SW 1271 (cell line): ENCODE measurements at places on chromosomes 5 and 9.

DNA sequence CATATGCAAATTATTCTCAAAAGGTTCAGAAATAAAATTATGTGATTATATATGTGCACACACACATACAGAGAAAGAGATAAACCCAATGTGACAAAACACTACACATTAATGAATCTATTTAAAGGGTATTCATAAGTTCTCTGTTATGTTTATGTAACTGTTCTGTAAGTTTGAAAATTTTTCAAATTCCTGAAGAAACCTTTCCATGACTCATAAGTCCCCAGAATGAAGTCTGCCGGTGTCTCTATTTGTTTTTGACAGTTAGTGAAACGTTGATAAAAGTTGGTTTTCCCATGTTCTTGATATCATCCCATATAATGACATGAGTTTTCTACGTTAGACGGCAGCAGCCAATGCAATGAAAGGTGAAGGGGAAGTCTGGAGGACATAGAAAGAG, 199.5 kb upstream of the PUM3 start:
- no peak for DNase-seq

DNA sequence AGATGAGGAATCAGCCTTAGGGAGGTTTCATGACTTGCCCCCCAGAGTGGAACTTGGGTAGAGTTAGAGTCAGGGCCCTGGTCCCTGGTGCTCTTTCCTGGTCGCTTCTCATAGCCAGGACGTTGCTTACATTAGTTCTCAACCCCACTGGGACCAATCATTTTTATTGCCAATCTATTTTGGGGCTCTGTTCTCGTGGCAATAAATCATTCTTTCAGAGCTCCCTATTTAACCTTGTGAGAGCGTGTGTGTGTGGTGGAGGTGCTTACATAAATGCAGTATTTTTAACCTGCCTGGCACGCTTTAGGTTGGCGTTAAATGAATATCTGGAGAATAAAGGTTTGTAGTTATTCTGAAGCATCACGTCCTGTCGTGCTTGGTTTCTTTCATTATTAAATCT, 4.1 kb downstream of the TRIO start:
- DNase-seq = no peak

- DNase-seq = no peak
Observed at GRCh38 chr5:119951330-119951934, 322.1 kb downstream of the FAM170A start.

GRCh38 chr9:4475301-4475700, 15.0 kb upstream of the SLC1A1 start:
- no peak for DNase-seq

- no peak for DNase-seq
Observed at GRCh38 chr9:117343427-117343826, 71.4 kb downstream of the ASTN2 start.

GRCh38 chr9:8723195-8723594, 923.6 kb upstream of the DMAC1 start:
- no peak for DNase-seq

GRCh38 chr9:120724757-120725400, 10.6 kb upstream of the MEGF9 start:
- no peak for DNase-seq

GRCh38 chr5:22514231-22514630, 338.9 kb downstream of the CDH12 start:
- DNase-seq = no peak

DNA sequence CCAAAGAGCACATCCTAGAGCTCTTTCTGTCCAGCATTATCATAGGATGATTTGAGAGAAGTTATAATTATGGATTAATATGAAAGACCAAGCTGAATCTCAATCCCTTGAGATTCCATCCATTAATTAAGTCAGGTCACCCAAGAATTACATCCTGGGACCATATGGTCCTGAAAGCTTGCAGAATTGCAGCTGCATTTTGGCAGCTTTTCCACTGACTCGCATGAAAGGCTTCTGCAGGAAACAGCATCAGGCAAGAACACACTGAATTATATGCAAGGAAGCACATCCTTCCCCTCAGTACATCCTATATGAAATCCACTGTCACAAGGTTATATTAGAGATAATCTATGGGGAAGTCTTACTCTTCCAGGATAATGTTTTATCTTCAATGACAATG, 109.1 kb upstream of the CTNND2 start:
- DNase-seq = no peak

DNA sequence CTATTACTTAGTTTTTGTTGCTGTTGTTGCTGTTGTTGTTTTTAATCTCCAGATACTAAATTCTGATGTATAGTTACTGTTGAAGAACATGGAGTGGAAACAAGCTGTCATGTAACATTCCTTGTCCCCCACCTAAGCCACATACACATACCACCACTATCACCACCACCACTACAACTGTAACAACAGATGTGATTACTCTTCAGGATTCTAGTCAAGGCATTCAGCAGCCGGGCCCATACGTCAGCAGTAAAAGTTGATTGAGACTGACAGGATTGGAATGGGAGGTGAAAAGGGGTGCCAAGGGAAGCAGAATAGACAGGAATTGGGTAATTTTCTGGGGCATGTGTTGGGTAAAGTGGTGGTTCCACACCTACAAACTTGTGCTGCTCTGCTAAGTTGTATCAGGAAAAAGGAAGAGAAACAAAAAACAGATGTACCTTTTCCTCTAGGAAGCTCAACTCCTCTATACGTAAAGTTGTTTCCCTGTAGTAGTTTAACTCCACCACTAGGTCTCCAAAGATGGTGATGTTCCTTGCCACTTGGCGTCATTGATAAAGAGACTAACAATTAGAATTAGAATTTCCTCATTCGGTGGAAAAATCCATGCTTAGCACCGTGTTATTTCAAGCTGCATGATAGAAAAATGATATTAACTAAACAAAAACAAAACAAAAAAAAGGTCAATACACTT, 138.6 kb downstream of the ARRDC3 start:
- no peak for DNase-seq

GRCh38 chr5:179621551-179622214, 1.8 kb downstream of the HNRNPH1 start:
- no peak for DNase-seq

DNA sequence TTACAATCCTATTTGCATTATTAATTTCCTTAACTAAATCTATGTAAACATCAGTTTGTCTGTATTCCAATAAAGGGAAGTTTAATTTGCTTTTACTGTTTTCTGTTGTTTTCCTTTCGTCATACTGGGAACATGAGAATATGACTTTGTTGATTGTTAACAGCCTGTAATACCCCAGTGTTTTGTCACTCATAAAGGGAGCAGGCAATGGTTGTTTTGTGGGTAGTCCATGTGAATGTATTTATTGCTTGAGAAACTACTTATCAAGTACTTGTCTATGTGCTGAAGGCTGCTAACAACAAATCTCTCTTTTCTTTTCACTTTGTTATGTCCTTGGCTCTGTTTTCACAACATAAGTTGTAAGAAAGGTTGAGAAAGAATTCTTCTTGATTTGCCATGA, 1070.2 kb upstream of the ACO1 start:
- no peak for DNase-seq

GRCh38 chr5:166992874-166993722, 1298.3 kb upstream of the WWC1 start:
- no peak for DNase-seq

GRCh38 chr5:115641948-115642347, 16.1 kb upstream of the TMED7 start:
- DNase-seq = no peak

GRCh38 chr5:157451806-157452205, 8.2 kb upstream of the NIPAL4 start:
- no peak for DNase-seq

DNA sequence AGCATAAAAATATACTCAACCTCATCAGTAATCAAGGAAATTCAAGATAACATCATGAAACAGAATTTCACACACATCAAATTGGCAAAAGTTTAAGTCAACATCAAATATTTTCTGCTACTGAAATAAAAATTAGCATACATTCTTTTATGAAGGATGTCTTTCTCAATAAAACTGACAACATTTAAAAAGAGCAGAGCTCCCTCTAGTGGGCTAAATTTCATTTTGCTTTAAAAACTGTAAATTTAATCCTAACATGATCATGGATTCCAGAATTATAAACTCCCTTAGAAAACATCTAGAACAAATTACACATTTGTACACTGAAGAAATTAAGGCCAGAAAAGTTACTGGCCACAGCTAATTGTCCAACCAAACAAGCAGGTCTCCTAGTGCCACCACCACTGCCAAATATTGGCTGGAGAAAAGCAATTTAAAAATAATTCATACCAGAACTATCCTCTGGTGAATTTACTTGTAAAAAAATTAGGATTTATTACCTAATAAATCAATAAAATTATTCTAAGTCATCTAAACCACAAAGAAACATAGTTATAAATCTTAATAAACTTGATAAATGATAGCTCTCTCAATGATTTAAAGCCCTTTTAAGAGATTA, 31.2 kb downstream of the DEPDC1B start:
- no peak for DNase-seq

GRCh38 chr5:78567617-78568016, 81.0 kb downstream of the LHFPL2 start:
- DNase-seq = no peak

GRCh38 chr9:1910269-1910811, 104.8 kb upstream of the SMARCA2 start:
- DNase-seq = no peak

GRCh38 chr9:107472581-107473340, 16.8 kb downstream of the KLF4 start:
- DNase-seq = no peak

DNA sequence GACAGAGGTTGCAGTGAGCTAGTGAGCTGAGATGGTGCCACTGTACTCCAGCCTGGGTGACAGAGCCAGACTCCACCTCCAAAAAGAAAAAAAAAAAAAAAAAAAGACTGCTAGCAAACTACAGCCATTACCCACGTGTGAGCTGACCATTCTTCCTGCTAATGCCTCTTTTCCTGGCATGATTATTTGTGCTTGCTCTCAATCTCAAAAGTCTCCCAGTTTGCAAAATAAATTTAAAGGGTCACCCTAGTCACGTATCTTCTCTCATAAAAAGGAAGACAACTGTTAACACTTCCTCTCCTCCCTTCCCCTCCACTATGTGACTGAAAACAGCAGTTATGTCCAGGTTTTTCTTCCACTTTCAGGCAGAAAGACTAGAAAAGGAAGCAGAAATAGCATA, 37.2 kb downstream of the TRIM36 start:
- no peak for DNase-seq

DNA sequence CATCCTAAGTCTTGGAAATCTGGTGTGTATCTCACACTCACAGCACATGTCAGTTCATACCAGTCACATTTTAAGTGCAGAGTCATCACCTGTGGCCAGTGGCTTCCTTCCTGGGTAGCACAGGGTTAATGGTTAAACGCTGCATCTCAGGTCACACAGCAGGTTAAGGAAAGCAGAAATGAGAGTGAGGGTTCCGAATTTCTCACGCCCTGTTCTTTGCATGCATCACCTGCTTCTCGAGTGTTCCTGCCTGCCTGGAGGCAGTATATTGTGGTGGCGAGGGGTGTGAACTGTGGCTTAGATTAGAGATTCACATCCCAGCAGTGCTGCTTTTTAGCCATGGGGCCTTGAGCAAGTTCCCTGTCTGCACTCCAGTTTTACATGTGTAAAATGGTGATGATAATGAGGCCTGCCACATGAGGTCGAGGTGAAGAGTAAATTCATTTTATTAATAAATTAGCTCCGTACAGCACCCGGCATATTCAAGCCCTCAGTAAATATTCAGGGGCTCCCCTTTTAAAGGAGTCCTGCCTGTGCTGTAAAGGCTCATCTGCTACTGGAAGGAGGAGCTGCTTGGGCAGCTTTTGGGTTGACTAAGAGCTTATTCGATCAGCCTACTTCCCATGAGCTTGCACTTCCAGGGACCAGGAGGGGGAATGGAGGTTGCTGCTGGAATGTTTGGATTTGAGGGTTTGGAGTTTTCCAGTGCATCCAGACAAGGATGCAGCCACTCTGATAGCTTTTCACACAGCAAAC, 61.1 kb upstream of the SAP30L start:
- no peak for DNase-seq

DNA sequence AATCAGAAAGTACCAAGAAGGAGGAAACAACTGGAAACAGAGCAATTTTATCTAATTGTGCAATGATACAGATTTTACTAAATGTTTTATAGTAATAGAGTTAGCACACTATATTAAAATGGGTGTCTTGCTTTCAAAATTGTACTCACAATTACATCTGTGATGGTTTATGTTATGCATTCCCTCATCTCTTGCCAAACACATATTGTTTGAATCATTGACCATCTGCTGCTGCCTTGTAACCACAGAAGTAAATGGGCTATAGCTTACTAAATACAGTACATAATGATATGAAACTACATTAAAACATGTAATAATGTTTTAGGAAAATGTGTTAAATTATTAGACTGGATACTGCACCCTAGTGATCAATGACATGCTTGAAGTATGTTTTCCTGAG, 158.1 kb downstream of the SLC25A46 start:
- DNase-seq = no peak

GRCh38 chr5:176740702-176741496, 69.5 kb upstream of the UNC5A start:
- DNase-seq = no peak

- DNase-seq = no peak
Observed at GRCh38 chr5:142954455-142954854, 184.3 kb downstream of the ARHGAP26 start.

DNA sequence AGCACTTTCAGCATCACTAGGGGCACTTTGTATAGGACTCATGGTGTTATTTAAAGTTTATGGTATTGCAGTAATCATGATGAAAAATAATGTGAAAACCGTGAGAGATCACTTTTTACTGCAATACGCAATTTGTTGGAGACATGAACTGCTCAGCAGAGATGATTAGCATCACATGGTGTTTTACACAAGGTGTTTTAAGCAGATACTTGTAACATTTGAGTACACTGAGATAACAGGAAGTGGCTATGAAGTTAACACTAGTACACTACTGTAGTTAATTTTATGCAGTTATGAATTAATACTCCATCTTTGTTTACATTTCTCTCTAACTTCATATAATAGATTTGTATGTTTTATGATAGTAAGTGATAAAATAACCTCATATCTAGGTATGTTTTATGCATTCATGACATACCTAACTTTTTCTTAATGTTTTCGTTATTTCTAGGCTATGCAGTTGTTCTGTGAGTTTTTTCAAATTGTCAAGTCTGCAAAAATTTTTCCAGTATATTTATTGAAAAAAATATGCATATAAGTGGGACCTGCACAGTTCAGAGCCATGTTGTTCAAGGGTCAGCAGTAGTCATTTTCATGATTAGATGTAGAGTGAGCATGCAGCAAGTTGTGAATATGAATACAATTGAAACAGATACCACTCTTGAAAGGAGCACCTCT, 13.0 kb downstream of the SUB1 start:
- no peak for DNase-seq

DNA sequence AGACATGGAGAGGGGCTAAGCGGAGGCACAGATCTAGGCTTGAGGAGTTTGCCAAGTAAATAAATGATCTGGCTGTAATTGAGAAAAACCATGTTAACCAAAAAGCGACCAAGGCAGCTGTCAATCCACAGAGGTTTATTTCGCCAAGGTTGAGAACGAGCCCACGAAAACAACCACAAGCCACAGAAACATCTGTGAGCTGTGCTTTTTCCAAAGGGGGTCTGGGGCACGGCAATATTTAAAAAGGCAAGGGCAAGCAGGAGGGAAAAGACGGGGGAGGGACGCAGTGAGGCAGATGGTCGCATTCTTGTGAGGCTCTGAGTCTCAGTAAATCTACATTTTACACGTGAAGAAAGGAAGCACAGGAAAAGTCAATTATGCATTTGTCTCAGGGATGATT, 25.4 kb downstream of the CCT5 start:
- no peak for DNase-seq

- no peak for DNase-seq
Observed at GRCh38 chr9:89662718-89663613, 58.2 kb downstream of the GADD45G start.
